SK-MEL-5 (cell line): ENCODE measurements at places on chromosomes 11 and 22.

GRCh38 chr11:46003572-46003971 lies 81.1 kb downstream of the LARGE2 start:
- DNase-seq: no peak

DNA sequence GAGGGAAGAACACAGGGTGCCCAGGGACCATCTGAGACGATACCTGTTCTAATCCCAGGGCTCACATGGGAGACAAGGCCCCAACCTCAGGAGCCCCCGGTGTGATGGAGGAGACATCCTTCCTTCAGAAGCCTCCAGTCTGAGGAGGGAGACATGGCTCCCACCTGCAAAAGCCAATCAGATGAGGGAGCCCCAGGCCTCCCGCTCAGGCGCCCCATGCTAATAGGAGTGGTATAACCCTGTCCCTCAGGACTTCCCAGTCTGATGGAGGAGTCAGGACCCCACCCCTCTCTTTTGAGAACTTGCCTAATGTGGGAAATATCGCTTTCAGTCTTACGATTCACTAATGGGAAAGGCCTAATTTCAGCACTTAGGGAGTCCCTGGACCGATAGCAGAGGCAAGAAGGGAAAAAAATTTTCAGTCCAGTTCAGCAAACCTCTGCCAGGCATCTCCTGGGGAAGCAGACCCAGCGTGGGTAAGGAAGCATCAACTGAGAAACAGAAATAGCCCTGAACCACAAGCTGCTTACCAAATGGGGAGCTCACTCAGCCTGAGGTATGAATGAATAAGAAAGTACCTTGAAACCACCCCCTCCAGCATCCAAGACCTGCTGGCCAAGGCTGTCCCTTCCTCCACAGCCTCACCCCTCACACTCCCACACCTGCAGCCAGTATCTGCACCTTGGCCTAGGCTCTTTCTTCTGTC lies 5.9 kb downstream of the ARRB1 start:
- no peak for DNase-seq

DNA sequence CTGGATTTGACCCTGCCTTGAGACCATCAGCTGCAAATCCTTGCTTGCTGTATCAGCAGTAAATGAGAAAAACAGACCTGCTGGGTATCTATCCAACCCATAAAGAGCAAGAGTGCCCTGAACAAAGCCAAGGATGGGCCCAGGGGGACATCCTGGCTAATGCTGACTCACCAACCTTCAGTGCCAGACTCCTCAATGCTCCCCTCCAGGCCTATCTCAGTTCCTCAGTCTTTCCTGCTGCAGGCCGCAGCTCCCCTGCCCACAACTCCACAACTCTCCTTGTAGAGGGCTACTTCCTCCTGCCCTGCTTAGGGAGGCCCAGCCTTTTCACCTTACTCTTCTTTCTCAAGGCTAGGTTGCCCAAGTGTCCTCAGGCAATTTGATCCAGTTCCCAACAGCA lies 2.6 kb downstream of the LAMTOR1 start:
- no peak for DNase-seq

DNA sequence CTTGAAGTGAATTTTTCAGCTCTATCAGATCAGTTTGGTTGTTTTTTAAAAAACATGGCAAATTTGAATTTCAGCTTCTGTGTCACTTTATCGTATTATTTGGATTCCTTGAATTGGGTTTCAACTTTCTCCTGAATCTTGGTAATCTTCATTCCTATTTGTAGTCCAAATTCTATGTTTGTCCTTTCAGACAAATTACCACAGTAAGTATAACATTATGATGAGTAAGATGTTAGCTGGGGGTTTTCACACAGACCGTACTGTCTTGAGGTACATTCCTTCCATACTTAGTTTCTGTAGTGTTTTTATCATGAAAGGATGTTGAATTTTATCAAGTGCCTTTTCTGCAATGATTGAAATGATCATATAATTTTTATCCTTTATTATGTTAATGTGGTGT lies 28.0 kb downstream of the OR5B17 start:
- DNase-seq: no peak

- no peak for DNase-seq
These were observed 35.1 kb downstream of the C11orf91 start for GRCh38 chr11:33665350-33666106.

DNA sequence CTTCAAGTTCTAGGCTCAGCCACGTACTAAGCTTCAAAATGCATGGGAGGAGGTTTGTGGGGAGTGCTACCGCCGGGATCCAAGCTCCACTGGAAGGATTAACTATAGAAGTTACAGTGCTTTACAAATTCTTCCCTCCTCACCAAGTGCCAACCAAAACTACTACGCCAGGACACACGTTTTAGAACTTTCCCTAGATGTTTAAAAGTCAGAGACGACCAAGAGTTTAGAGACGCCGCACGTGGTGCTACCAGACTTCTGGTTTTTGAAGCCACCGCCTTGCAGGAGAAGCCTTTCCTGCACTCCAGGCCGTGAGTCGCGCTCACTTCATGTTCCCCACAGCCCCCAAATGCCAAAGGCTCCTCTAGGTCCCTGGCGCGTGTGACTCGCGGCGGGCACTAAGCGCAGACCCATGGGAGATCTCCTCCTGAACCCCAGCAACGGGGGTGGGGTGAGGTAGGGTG lies 734 bp downstream of the SNU13 start:
- peak; percentile 25 for DNase-seq

DNA sequence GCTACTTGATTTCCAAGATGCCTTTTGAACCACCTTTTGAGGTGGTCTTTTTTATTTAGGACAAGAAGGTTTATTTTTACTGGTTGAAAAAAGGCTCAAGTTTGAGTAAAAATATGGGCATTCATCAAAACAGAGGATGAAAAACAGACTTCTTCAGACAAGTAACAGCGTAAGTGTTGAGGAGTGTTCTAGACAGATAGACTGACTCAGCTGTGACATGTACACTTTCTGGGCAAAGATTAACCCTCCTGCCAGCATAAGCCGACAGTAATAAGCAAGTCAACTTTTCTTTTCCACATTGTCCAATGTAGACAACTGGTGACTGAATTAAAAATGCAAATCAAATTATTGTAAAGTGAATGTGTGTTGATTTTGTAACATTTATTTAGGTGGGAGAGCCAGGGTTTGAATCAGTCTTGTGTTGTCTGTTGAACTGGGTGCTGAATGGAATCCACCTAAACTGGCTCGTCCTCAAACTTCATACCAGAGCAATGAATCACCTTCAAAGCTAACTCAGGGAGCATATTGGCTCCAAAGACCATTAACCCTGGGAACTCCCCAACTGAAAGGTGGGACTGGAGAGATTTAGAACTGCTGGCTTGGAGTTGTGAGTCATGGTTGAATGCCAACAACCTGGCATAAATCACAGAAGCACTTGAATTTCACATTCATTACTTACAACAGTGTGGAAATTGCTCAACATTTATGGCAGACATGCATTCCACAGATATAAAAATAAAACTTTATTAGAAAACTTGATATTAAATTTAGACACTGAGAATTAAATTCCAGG lies 377.0 kb downstream of the ETS1 start:
- peak; percentile 20 for DNase-seq

DNA sequence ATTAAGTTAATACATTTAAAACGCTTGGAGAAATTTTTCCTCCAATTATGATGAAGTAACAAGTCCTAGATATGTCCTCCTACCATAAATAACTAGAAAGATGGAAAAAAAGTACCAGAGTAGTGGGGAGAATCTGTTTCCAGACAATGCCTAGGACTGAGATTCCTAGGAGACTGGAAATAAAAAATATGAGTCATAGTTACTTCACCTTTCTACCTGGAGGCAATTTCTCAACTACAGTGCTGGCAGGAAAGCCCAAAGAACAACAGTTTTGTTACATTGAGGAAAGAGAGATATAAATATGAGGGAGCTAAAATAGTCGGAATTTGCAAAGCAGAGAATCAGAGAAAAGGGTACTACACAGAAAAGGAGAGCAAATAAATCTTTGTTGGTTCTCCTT lies 202.1 kb upstream of the ARHGAP42 start:
- DNase-seq: no peak

GRCh38 chr11:65640483-65641296 lies 2.8 kb downstream of the SIPA1 start:
- DNase-seq: no peak

- DNase-seq: no peak
These were observed 1.9 kb upstream of the UQCC3 start for GRCh38 chr11:62669420-62670161.

GRCh38 chr22:20552443-20553401 lies 45.3 kb downstream of the MED15 start:
- DNase-seq: no peak

- no peak for DNase-seq
These were observed 263.2 kb downstream of the DCDC1 start for GRCh38 chr11:31106326-31106725.

DNA sequence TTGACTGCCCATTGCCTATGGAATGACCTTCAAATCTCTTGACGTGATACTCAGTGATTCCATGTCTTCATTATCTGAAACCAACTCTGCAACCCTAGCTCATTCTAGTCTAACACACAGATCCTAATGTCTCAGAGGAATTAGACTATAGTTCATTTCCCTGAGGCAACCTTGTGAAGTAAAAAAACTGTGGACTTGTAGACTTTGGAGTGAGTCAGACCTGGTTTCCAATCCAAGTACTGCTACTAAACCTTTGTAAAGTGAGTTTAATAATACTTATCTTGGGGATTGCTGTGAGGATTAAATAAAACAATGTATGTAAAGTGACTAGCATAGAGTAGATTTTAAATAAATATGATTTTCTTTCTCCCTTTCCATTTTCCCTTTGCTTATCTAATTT lies 226.1 kb downstream of the BLID start:
- DNase-seq: no peak

DNA sequence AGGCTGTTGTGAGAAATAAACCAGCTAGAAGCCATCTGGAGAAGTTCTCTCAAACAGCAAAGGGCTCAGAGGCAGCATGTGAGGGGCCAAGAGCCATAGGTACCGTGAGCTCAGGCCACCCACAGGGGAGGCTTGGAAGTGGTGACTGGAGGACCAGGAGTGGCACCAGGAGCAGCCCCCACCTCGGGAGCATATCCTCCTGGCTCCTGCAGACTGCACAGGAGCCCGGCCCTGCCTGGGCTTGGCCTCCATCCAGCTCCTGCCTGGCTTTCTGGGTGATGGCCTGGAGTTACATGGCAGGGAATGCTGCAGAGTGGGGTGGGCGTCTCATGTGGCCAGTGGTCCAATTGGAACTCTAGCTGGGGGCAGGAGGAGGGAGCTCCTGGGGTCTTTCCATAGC lies 4.2 kb upstream of the MPPED1 start:
- no peak for DNase-seq

GRCh38 chr11:111736621-111737443 lies 29.4 kb downstream of the PPP2R1B start:
- no peak for DNase-seq

DNA sequence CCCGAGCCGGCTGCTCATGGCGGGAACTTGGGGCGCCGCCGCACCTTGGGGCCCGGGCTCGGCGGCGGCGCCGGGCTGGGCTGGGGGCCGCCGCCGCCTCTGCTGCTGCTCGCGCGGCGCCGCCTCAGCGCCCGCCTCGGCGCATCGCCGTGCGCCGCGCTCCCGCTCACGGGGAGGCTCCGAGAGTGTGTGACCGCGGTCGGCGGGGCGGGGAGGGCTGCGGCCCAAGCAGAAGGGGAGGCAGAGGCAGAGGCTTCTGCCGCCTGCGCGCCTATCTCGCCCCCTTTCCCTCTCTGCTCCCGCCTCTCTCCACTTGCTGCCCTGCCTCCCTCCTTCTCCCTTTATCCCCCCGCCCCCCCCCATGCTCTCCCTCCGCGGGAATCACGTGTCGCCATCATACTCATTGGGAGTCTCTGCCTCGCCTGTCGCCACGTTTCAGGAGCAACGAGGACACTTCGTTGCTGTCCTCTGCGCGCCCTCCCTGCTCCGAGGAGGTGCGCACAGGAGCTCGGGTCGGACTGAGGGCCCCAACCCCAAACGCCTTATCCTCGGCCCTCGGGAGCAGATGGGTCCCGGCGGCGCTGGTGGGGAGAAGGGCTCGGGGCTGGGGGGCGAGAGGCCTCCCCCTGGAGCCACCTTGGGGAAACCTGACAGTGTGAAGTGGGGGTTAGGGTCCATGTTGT lies at the start of gene GUCY1A2:
Gene GUCY1A2 (minus strand): TSS at position 258 of the 683 bp plus-strand sequence. CDS start 421 bp downstream, outside the sequence.
- no peak for DNase-seq

- no peak for DNase-seq
These were observed 575.9 kb upstream of the ANO3 start for GRCh38 chr11:25755918-25756584.

DNA sequence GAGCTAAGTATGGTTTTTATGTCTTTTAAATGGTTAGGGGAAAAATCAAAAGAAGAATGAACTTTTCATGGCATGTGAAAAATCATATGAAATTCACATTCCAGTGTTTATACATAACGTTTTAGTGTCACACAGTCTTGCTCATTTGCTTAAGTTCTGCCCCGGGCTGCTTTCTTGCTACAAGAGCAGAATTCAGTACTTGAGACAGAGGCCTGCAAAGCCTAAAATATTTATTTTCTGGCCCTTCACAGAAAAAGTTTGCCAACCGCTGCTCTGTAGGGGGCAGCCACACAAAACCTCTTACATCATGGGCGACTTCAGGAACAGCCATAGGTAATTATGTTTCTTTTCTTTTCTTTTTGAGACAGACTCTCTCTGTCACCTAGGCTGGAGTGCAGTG lies 1.0 kb upstream of the ATG2A start:
- peak; percentile 42 for DNase-seq

DNA sequence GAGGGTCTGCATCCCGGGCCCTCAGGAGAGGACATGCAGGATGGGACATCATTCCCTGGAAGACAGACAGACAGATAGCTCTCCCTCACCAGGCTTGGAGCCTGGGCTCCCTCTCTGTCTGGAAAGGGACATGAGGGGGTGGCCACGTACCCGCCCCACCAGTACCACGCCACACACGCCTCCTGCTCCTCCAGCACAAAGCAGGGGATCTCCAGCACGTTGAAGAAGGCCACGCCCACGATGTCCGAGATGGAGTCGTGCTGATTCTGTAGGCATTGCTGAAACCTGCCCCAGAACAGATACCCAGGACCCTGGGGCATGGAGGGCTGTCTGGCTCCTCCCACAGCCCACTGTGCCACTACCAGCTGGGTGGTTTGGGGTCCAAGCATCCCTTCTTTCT lies 2.2 kb downstream of the PLA2G3 start:
- DNase-seq: no peak

- no peak for DNase-seq
These were observed 371.5 kb downstream of the NXPE2 start for GRCh38 chr11:115049796-115050195.

GRCh38 chr11:77561257-77561656 lies 28.5 kb upstream of the AQP11 start:
- no peak for DNase-seq

DNA sequence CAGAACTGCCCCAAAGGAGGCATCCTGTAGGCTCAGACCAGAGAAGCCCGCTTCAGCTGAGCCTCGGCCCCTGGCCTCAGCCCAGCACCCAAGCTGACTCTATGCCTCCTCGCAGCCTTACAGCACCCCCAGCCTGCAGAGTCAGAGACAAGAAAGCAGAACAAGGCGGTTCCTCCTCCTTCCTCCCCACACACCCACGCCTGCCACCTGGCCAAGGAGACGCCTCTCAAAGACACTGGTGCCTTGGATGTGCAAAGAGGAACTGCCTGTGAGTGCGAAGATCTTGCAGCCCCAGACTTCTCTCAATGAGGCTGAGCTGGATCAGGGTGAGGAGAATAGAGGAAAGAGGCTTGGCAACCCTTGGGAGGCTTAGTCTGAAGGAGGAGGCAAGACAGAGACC lies 60.2 kb downstream of the PDE2A start:
- DNase-seq: no peak

- DNase-seq: no peak
These were observed 77.7 kb upstream of the SOX6 start for GRCh38 chr11:16434036-16434435.

GRCh38 chr22:36492109-36492508 lies 10.7 kb upstream of the TXN2 start:
- no peak for DNase-seq
